ENCODE measurements at places on chromosomes 5 and 9.

- DNase-seq: no peak
These were observed 367.9 kb upstream of the GRAMD2B start for GRCh38 chr5:126055348-126055729.

GRCh38 chr5:28066856-28067255, 1028.5 kb upstream of the CDH9 start:
- no peak for DNase-seq

GRCh38 chr5:141135030-141135717, at the start of gene PCDHB5:
TSS of gene PCDHB5 (plus strand) at chr5:141135206. CDS start at chr5:141135435, 229 bp downstream.
- peak; percentile 7 for DNase-seq

DNA sequence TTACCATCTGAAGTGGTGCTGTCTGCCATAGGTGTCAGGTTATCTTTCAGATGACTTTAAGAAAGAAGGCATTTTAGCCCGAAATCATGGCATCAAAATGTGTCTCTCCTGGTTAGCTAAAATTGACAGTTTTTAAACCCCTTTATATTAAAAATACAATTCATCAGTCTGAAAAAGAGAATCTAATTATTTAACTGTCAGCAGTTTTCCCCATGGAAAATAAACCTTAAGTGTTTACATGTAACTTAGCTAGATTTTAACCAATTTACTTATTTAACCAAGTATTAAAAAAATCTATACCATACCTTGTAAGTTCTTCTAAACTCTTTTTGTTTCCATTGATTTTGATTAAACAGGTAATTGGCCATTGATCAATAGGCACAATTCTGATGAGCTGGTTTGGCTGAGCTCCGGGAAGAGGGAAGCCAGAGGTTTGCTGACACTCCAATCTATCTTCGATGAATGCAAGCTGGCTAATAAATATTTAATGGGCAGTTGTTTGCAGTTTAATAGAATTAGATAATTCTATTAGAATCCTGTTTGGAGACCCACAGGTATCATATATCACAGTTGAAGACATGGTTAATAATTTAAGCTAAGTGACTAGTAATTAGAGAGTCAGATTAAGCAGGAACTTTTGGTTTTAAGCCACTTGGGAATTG, 114.0 kb downstream of the MAT2B start:
- no peak for DNase-seq

GRCh38 chr5:14146725-14147124, 3.6 kb downstream of the TRIO start:
- no peak for DNase-seq

- no peak for DNase-seq
These were observed 9.9 kb downstream of the CLPTM1L start for GRCh38 chr5:1334831-1335539.

All from activated CD4-positive, alpha-beta T cell treated with anti-CD3 and anti-CD28 coated beads, Interleukin-2, Interleukin-4, amounts not matched to agents 100 ng/mL and 50 ng/mL, durations not matched to agents 16 hours and 8 hours (primary cell).